ENCODE measurements at places on chromosomes 16 and 17.

GRCh38 chr17:82334622-82335394, 1.2 kb upstream of the SECTM1 start:
- no peak for DNase-seq

- DNase-seq, result no peak
These were observed 18.4 kb downstream of the SYT17 start for GRCh38 chr16:19186408-19186807.

- DNase-seq, result no peak
These were observed 46.0 kb upstream of the CLEC18A start for GRCh38 chr16:69905171-69905555.

- DNase-seq, result no peak
These were observed 40.6 kb upstream of the CDH1 start for GRCh38 chr16:68696514-68696913.

DNA sequence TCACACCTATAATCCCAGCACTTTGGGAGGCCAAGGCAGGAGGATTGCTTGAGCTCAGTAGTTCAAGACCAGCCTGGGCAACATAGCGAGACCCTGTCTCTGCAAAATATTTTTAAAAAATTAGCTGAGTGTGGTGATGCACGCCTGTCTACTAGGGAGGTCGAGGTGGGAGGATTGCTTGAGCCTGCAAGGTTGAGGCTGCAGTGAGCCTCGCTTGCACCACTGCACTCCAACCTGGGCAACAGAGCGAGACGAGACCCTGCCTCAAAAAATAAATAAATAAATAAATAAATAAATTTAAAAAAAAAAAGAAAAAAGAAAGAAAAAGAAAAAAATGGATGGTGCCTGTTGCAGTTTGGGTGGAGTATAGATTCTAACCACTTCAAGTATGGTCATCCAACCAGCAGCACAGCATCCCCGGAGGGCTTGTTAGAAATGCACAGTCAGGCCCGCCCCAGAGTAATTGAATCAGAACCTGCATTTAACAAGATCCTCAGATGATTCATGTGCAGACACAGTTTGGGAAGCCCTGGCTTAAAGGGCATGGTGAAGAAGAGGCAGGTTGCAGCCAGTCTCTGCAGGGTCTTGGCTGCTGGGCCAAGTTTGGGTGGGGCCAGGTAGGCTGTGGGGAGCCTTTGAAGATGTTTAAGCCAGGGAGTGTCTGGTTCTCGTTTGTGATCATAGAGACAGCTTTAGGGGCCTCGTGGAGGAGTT, 40.8 kb downstream of the MRC2 start:
- DNase-seq, result no peak

DNA sequence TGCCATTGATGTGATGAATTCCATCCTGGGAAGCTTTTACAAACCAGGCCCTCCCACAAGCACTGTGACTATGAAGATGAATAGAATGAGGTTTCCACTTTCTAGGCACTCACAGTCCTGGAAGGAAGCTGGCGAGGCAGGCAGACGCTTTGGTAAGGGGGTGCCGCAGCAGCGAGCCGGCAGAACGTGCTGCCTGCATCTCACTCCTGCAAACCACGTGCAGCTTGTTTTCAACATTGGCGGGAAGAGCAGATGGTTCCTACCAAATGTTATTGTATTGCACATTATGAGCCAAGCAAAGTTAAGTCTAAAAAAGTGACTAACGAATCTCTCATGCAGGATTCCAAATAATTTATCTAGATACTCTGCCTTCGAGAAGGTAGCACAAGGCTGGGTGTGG, 3.7 kb upstream of the DNAI2 start:
- no peak for DNase-seq

DNA sequence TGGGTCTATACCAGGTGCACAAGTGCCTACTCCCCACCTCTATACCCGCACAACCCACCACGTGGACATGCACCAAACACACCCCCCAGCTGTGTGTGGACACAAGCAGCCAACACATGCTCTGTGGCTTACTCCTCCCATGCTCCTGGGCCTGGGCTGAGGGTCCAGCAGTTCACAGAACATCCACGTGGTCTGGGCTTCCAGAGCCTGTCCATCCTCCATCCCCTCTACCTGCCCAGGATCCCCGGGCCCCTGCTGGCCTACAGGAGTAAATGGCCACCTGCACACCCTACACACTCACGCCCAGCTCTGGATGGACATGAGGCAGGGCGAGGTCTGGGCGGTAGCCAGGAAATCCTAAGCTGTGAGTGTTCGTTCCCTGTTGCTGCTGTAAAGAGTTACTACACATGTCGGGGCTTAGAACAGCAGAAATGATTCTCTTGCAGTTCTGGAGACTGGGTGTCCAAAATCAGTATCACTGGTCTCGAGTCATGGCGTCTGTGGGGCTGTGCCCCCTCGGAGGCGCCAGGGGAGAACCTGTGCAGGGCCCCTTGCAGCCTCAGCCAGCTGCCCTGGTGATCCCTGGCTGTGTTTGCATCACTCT, 15.0 kb upstream of the RAI1 start:
- DNase-seq, result no peak

GRCh38 chr16:15880434-15881308, 7.7 kb downstream of the CEP20 start:
- DNase-seq, result no peak

GRCh38 chr16:15403392-15403995, 7.9 kb downstream of the MPV17L start:
- DNase-seq, result no peak

GRCh38 chr17:36072431-36073121, 8.5 kb downstream of the CCL18 start:
- no peak for DNase-seq

DNA sequence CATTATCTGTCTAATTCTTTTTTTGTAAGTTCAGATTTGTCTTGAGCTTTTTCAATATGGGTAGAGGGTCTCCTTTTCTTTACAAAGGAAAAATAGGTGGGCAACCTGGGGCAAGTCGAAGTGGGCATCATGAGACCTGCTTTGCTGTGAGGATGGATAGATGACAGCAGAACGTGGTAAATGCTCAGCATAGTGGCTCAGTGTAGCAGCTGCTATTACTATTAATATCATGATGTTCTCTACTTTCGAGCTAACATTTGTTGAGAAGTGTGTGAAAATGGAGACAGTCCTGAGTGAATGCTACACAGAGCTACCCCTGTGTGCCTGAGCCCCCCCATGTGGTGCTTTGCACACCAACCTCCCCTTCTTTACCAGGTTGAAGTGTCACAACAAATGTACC, 39.0 kb upstream of the LGALS9 start:
- DNase-seq, result no peak

DNA sequence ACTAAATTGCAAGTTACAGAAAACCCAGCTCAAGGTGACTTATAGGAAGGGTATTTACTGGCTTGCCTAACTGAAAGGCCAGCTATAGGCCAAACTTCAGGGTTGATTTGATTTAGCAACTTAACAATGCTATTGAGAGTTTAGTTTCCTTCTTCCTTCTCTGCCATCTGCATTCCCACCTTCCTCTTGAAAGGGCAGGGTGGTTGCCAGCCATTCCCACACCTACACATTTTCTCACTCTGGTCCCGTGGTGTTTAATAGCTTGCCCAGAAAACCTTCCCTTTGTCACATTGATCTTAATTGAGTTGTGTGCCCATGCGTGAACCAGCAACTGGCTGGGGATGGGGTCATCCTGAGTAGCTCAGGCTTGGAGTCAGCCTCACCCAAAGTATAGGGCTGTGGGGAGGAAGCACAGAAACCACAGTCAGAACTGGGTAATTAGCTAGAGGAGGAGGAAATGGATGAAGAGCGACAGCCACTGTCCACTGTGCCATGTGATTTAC, 194.7 kb downstream of the SPECC1 start:
- no peak for DNase-seq

- no peak for DNase-seq
These were observed 883.6 kb downstream of the KCNJ2 start for GRCh38 chr17:71052971-71053370.

DNA sequence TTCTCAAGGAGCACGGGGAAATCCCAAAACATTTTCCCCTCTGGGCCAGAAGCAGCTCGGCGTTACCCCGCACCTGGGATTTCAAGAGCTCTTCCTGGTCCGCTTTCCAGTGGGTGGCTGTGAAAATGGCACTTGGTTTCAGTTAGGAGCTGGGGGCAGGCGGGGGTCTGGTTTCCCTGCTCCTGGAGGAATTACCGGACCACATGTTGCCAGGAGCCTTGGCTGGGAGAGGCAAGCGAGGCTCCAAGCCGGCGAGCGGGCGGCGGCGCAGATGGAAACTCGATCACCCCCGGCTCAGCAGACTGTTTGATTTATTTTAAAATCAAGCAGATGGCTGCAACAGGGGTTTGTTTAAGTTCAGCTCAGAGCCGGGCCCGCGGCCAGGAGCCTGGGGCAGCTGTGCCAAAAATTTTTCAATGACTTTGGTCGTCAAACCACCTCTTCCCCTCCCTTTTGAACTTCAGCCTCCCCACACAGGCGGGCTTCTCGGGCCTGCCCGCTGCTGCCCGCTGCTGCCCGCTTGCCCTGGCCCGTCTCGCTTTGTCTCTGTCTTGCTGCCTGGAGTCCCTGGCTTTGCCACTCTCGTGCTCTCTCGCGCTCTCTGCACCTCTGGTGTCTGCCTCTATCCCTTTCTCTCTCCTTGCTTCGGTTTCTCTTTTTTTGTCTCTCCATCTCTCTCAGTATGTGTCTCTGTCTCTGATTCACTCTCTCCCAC, 108.0 kb upstream of the CIBAR2 start:
- DNase-seq, result no peak

DNA sequence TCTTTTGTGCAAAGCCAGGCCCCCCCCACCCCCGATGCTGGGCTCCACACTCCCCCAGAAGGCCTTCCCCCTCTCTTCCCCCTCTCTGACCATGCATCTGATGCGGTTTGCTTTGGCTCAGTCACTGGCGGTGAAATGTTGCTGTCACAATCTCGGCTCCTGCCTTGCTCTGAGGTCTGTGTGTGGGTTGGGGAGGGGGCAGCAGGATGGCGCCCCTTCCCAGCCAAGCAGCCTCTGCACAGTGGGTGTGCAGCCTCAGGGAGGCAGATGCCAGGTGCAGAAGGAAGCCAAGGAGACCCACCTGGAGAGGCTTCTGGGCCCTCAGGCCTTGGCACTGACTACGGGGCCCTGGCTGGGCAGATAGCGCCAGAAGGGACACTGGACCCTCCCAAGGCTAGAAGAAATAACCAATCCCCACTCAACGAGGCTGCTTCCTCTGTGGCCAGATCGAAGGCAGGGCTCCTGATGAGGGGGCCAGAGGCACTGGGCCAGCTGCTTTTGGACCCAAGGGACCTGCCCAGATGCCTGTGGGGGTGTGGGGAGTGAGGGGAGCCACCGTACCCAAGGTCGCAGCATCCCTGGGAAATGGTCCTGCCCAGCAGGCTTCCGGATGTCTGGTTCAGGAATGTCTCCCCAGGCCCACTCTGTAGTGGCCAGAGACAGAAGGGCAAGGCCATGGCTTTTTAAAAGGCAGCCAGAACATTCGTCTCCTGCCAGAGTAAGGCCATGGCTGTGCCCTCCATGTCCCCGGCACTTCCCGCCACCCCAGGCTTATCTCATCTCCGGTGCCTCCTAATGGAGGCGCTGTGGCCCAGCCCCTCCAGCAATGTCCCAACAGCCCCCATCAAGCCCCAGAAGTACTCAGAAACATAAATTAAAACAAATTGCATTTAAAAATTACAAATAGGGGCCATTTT, 43.4 kb upstream of the SLC38A10 start:
- no peak for DNase-seq

GRCh38 chr16:50603206-50604064, 55.2 kb downstream of the NKD1 start:
- no peak for DNase-seq

DNA sequence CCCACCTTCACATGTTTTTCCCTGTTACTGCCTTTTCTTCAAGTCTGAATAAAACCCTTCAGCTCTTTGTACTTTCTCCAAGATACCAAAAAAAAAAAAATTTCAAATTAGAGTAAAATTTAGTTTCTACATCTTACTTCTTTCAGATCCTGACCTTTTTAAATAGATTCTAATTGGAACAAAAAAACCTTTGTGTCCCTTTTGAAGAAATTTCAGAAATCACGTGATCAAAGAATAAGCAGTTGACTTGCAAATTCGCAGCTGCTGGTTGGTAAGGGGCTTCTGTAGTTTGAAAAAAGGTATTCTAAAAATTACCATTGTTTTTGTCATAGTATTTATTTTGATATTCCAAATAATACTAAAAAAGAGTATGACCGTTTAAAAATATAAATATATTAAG, 71.7 kb downstream of the CDC27 start:
- DNase-seq, result no peak

- no peak for DNase-seq
These were observed 27.2 kb upstream of the TBX2 start for GRCh38 chr17:61372436-61372835.

DNA sequence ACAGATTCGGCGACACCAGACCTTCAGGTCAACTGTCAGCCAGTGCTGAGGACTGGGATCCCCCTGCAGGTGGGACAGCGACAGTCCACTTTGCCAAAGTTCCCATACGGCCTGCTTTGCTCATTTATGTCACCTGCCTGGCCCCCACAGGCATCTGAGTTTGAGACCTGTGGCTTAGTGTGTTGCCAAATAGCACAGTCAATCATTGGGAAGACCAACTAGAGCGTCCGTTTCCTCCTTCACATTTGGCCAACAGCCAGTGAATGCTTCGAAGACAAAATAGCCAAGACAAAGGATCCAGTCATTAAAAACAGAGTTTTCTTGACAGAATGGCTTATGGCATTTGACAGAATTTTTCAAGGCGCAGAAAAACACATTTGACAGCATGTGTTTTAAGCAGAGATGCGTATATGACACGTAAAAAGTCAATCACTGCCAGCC, 113.8 kb downstream of the ABCC12 start:
- no peak for DNase-seq

DNA sequence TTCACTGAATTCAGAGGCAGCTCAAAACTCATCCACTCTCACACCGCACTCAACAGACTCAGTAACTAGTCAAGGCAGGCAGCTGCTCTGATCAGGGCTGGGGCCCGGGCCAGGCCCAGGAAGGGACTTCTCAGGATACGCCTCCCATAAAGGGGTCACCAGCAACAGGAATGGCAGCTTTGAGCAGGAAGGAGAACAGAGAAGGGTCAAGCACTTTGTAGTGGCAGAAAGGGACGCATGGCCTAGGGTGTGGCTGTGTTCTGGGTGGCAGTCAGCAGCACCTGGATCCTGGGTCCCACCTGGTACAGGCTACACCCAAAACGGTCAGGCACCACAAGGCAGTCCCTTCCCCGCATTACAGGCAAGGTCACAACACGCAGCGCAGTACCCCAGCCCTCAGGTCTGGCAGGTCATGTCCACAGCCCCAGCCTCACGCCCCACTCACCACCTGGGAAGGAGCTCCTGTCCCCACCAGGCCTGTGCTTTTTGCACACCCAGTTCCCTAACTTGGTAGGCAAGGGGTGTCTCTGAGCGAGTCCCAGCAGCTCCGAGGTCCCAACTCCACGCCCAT, 99.7 kb downstream of the ZNF778 start:
- DNase-seq, result no peak

- DNase-seq, result no peak
These were observed 6.9 kb upstream of the SNF8 start for GRCh38 chr17:48951572-48951971.

DNA sequence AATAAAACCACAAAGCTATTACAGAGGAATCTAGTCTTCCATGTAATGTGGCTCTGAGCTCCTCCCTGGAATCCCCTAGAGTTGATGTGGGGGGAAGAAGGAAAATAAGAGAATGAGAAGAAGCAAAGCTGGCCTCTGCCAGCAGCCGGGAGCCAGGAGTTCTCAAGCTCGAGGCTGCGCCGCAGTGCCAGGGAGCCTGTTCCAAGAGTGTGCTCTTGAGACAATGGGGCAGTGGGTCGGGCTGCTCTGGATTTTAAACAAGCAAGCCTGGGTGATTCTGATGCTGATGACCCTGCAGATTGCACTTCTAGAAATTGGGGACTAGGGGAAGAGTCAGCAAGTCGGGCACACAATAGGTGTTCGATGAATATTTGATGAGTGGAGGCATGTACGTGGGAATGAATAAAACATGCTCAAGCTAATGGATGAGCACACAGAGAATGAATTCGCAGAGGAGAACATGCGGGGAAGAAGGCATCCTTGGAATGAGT, 119.9 kb downstream of the CMIP start:
- no peak for DNase-seq

Measured in activated CD4-positive, CD25-positive, alpha-beta regulatory T cell (primary cell).